ENCODE measurements at places on chromosomes 1 and 21. TPM values are rescaled to one million over a fixed set of nuclear protein-coding genes. Genes with fewer than 3 reads are reported as not detected.

C1orf116 gene
- total RNA-seq = 0.11 TPM

G0S2 gene
- 6.1 TPM for total RNA-seq

MAP10 gene
- 4.9 TPM for total RNA-seq

KAZN gene
- total RNA-seq = 17.8 TPM

C1orf94 gene
- 0.40 TPM for total RNA-seq

ACKR1 gene
- 6.1 TPM for total RNA-seq

FAM110D gene
- 0.10 TPM for total RNA-seq

HPDL gene
- 2.0 TPM for total RNA-seq

CFHR2 gene
- total RNA-seq = not detected

LRRC8B gene
- total RNA-seq = 9.3 TPM

VWA5B1 gene
- 2.2 TPM for total RNA-seq

TNFRSF4 gene
- 1.5 TPM for total RNA-seq

GJC2 gene
- 17.1 TPM for total RNA-seq

NR5A2 gene
- 2.8 TPM for total RNA-seq

CYYR1 gene
- total RNA-seq = 15.5 TPM

TAL1 gene
- 5.6 TPM for total RNA-seq

AGBL4 gene
- total RNA-seq = 5.1 TPM

GBP7 gene
- total RNA-seq = not detected

Data from spinal cord (tissue), 10 donors.